Activated CD4-positive, alpha-beta T cell treated with anti-CD3 and anti-CD28 coated beads, Interleukin-2, Interleukin-4, amounts not matched to agents 100 ng/mL and 50 ng/mL, durations not matched to agents 16 hours and 8 hours (primary cell): ENCODE measurements at places on chromosomes 2 and 18.

- DNase-seq, result no peak
These were observed 18.5 kb downstream of the LDLRAD4 start for GRCh38 chr18:13237073-13237472.

- no peak for DNase-seq
These were observed 107.1 kb downstream of the NFATC1 start for GRCh38 chr18:79502782-79503181.

GRCh38 chr2:56871644-56872043, 687.9 kb downstream of the CCDC85A start:
- no peak for DNase-seq

GRCh38 chr2:224086226-224086914, 47.3 kb upstream of the SERPINE2 start:
- DNase-seq, result no peak

DNA sequence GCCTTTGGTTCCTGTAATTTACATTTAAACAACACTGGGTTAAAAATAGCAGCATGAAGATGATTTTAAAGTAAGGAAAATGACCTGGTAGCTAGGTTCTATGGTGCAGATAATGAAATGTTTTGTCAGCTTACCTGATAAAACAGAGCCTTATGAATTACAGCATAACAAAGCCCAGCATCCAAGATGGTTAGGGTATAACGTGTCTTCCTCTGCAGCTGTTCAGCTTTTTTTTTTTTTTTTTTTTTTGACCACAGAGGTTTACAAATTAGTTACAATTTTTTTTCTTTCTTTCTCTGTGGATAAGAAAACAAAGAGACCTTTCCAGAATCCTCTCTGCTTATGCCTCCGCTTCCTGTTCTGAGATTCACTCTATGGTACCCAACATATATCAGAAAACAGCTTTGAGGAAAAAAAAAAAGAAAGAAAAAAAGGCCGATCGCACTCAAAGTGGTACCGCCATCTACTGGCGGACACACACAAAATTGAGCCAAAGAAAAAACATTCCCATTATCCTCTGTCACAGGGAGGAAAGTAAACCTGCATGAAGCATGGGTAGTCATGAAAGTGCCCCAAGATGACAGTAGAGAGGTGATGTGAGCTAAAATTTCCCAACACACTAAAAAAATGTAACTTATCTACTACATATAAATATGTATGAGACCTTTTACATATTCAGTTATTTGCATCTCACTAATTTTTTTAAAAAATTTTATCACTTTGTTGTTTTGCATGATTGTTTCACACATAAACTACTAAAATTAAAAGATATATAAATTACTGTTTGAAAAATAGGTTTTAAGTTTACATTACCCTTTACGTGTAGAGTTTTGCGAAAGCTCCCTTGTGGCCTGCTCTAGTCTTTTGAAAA, at the start of gene SCN3A:
TSS of gene SCN3A (minus strand) at position 362 of the 871 bp plus-strand sequence. CDS start 27,656 bp downstream, outside the sequence.
- peak; percentile 15 for DNase-seq

- no peak for DNase-seq
These were observed 63.2 kb upstream of the ACAA2 start for GRCh38 chr18:49876536-49876935.
